Activated CD8-positive, alpha-beta memory T cell treated with anti-CD3 and anti-CD28 coated beads for 4 hours (primary cell): ENCODE measurements at places on chromosomes 12 and 14.

DNA sequence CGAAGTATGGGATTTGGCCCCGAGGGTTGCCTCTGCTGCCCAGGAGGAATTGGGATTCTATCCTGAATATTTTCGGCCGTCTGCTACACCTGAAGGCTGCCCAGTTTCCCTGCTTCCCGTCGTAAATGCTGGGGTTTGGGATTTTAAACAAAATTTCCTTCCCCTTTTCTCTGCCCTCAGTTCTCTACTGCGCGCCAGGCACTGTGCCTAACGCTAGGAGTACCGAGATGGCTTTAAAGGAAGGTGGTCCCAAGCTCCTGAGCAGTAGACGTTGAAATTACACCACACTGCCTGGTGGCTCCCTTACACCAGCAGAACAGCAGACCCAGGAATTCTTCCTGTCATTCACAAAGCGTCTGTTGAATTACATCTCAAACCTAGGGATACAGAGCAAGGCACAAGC lies 566 bp upstream of the PRDM4 start:
- no peak for DNase-seq

DNA sequence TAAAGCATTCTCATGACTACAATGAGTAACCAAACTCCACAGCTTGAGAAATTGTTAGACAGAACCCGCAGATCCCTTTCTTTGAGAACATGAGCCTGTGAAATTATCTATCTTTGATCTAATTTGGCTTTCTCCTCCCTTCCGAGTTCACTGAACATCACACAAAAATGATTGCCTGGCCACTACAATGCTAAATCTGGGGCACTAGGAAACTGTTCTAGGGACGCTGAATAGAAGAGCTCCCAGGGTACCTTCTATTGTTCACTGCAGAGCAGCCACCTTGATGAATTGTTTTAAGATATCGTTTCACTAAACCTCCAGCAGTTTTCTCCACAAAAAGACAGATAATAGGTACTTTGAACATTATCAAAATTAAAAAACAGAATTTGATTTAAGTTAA lies 47.5 kb downstream of the SINHCAF start:
- no peak for DNase-seq

- no peak for DNase-seq
Measured at GRCh38 chr14:54366736-54367735, 29.8 kb upstream of the CDKN3 start.

DNA sequence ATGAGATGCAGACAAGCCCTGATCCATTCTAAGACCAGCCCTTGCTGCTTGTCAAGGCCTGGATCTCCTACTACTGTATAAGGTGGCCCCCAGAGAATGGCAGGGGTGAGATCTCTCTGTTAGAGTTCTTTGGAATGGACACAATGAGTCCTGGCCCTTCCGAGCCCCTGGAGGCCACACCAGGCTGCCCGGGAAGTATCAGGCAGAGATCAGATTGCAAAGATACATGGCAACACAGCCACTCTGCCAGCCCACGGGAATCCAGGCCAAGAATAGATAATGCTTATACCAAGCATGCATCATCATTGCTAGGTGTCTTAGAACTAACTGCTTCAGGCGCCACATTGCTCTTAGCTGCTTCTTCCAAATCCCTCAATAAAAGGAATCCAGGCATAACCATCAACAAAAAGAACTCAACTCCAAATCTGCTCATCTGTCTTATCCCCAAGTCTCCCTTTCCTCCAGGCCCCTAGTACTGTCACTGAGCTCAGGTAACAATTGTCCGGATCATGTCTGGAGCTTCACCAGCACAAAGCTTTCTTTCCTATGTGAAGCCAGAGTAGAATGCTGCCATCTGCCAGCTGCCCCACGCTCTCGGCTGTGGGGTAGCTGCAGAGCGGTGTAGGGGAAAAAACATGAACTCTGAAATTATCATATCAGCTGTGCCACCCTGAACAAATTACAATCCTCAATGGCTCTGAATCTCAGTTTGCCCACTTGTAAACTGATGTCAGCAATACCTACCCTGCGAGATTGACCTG lies 5.5 kb upstream of the VASH1 start:
- DNase-seq, result no peak

GRCh38 chr12:119179335-119180021 lies 747 bp downstream of the HSPB8 start:
- no peak for DNase-seq

- DNase-seq, result no peak
Measured at GRCh38 chr12:130965214-130965613, 11.5 kb downstream of the ADGRD1 start.

DNA sequence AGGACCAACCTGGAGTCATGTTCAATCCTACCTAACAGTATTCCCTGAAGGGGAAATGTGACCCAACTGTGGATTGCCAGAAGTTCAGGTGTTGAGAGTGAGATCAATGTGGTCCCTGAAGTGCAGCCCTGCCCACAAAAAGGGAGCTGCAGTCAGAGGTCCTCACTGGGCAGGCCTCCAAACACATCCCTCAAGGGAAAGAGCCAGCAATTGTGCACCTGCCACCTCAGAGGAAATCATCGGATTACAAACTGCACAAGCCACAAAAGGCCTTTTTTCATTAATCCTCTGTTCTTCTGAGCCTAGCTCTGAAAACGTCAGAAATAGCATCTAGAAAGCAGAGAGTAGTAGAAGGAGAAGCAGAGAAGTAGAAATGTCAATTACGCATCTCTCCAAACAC lies 10.8 kb upstream of the MDM1 start:
- DNase-seq, result no peak

DNA sequence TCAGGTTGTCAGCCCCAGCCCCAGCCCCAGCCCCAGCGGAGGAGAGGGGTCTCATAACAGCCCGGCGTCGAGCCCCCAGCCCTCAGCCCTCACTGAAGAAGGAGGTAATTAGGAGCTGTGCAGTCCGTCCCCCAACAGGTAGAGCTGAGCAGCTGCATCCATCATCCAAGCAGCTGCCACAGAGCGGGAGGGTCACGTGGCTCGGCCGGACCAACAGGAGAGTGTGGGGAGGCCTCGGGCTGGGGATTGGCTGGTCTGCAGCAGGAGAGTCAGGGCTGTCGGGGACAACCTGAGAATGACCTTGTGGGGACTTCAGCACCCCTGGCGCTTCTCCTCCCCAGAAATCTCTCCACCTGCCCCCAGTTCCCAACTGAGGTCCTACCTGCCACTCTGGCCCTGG lies 29.6 kb downstream of the SMUG1 start:
- DNase-seq, result no peak

DNA sequence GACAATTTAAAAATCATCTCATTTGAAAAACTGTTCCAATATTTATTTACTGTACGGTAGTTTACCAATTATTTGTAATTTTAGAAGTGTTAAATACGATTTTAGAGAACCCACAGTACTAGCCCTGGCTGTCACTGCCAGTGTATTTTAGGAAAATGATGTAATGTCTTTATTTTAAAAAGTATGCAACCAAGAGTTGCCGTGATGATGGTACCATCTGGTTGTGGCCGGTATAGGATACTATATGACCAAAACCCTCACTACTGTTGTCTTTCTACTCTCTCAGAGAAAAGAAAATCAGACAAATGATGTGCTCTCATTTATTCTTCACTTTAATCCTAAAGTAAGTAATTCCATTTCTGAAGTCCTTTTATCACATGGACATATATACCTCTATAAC lies 395.0 kb downstream of the FOXG1 start:
- DNase-seq, result no peak

DNA sequence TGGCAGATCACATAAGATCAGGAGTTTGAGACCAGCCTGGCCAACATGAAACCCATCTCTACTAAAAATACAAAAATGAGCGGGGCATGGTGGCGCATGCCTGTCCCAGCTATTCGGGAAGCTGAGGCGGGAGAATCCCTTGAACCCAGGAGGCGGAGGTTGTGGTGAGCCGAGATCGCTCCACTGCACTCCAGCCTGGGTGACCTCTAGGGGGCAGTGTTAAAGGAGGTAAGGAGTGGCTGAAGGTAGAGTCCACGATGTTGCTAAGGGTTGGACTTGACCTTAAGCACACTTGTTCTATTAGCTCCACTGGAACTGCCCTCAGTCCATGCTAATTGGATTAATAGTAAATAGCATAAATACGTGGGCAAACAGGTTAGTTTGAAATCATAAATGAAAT lies 62.4 kb upstream of the PSMC1 start:
- DNase-seq, result no peak

GRCh38 chr12:52600941-52601481 lies at the start of gene KRT72:
Gene KRT72 (minus strand): TSS chr12:52601463. CDS start chr12:52601452, 11 bp downstream.
- DNase-seq, result no peak

GRCh38 chr12:121926874-121927706 lies 8.7 kb downstream of the CFAP251 start:
- DNase-seq, result no peak

DNA sequence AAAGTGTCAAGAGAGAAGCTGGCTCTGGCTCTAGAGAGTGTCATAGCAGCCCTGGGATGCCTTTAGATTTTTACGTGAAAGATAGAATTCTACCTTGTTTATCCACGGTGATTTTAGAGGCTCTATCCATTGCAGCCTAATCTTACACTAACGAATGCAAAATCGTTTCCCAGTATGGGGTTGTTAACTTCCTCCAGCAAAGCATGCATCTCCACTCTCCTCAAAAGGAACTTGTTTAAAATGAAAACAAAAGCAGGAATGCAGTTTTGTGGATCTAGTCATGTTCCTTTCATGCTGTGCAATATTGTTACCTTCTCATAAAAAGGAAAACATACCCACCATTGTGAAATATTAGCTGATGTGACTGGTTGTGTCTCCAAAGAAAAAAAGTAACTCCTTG lies 88.4 kb downstream of the ANO2 start:
- DNase-seq, result no peak

GRCh38 chr14:35410858-35411257 lies 6.3 kb upstream of the NFKBIA start:
- DNase-seq, result no peak

GRCh38 chr12:11652351-11653040 lies 3.0 kb downstream of the ETV6 start:
- DNase-seq, result no peak

DNA sequence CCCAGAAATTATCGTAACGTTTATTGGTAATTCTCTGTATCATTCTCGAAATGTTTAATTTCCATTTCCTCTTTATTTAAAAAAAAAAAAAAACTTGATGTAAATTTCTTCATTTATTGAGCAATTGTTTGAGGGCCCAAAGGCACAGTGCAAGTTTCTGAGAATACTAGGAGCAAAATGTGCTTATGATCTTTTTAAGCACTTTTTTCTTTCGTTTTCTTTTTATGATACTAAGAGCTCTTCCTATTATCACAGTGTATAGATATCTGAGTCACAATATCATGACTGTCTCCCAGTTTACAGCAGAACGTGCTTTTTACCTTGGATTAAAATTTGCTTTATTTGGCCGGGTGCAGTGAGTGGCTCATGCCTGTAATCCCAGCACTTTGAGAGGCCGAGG lies 5.6 kb downstream of the ATP2A2 start:
- no peak for DNase-seq

DNA sequence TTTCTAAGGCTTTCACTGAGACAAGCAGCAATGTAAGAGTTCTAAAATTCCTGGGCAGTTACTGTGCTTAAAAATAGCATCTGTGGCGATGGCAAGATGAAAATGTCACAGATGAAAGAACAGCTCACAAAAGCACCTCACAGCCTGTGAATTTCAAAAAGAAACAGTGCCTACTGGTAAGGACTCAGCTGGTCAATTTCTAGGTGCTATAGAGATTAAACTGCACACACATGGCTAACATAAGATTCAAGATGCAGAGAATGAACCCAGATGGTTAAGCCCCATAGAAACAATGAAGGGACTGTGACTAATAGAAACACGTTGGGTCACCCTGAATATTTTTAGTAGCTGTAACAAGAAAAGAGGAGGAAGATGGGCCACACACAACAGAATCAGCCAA lies 12.0 kb upstream of the IL26 start:
- no peak for DNase-seq

DNA sequence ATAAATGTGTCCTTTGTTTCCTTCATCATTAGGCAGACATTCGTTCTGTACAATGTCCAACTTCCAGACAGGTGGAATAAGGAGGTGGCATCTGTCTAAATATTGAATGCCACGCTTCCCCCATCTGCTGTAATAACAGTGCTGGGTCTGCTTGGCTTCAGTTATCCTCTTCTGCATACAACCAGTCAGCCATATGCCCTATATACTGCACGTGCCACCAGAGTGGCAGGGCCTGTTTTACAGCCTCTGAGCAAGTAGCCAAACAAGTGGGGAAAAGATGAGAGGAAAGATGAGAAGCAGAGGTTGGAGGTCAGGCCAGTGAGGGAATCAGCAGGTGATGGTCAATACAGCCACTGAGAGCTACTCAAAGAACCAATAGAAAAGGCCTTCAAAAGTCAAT lies 55.4 kb downstream of the OTX2 start:
- DNase-seq, result no peak

DNA sequence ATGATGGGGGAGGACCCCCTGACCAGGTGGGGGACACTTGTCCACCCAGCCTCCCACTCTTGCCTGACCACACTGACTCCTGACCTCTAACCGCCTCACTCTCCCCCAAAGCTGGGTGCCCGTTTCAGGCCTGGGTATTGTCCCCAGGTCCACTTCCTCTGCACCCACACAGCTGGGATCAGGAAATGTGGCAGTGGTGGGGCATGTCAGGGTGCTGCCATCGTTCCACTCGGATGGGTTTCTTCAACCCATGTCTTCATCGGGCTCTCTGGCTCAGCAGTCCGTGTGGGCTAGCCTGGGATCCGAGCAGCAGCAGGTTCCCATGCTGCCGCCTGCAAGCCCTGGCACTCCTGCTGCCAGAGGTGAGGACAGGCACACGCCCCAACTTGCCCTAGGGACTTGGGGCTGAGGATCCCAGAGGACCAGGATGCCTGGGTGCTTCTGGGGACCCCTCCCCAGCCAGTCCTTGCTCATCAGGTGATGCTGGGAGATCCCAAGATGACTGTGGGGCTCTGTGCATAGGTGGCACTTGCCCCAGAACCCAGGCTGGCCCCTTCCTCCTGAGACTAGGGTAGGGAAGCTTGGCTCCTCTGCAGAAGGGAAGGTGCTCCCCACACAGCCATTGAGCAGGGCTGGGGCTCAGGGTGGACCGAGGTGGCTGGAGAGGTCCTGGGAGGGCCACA lies 2.9 kb upstream of the CLBA1 start:
- no peak for DNase-seq

- DNase-seq, result no peak
Measured at GRCh38 chr12:100166232-100166631, 23.6 kb upstream of the BLTP3B start.

- no peak for DNase-seq
Measured at GRCh38 chr12:107649661-107650061, 35.9 kb upstream of the PWP1 start.
